ENCODE measurements at places on chromosomes 7 and 10. TPM values are rescaled to one million over a fixed set of nuclear protein-coding genes. Genes with fewer than 3 reads are reported as not detected.

The ANKMY2 gene
- total RNA-seq: 13.8 TPM

The ADCYAP1R1 gene
- 12.0 TPM for total RNA-seq

The C10orf62 gene
- total RNA-seq: not detected

The ANKRD26 gene
- total RNA-seq: 8.8 TPM

DNA sequence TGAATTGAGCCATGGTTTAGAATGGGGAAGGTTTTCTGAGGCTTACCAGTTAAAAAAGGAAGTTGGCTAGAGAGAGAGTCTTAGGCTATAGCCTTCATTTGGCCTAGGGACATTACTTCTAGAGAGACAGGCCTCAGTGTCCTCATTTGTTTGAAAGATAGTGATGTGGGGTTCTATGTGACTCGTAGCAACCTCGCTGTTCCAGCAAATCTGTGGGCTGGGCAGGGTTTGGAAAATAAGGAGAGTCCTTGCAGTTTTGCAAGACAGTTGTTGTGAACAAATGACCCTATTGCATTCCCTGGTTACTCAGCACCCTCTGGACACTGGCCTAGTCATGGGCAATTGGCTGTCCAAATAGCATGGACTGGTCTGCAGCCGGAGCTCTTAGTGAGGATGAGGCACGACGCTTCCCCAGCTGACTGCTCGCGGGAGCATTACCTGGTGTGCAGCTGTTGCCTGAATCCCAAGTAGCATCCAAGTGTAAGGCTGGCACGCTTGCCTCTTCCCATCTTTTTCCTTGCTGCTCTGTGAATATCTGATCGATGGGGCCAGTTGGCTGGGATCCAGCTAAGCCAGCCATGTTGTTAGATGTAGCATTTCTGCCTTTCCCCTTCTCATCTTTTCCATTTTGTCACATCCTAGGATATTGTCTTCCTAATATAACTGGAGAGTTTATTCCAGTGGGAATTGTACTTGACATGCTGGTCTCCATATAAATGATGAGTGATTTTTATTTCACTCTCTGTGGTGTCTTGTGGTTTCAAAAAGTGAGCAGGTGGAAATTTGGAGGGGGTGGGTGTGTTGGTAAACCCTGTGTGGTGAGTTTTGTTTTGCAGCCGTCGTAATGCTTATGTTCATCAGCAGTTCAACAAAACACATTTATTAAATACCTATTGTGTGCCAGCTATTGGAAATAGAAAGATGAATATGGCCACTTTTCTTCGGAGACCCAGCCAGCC lies 99.8 kb downstream of the SND1 start:
- H3K4me1 ChIP-seq: peaks cover 11% of the 10 kb centered on the region
- H3K27me3 ChIP-seq: no peaks in the 10 kb centered on the region
- H3K36me3 ChIP-seq: no peaks in the 10 kb centered on the region
- H3K4me3 ChIP-seq: no peak overlapping the region

DNA sequence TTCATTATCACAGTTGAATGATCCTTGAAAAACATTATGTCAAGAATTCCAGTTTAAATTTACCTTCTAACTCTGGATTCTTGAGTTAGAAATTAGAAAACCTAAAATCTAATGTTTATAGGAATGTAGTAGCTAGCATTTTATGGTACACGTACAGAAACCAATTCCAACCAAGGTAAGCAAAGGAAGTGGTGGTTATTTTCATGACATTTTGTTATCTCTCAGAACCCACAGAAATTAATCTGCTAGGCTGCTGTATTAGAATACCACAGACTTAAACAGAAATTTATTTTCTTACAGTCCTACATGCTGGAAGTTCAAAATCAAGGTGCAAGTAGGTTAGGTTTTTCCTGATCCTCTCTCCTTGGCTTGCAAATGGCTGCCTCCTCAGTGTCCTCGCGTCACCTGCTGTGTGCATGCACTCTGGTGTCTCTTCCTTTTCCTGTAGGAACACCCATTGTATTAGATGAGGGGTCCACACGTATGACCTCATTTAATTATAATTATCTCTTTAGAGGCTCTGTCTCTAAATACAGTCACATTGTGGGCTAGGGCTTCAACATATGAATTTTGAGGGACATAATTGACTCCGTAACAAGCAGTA lies 8.5 kb upstream of the CSTF2T start:
- no peak for DNase-seq
- H3K36me3 ChIP-seq: no peaks in the 10 kb centered on the region
- H3K4me1 ChIP-seq: peaks cover 6% of the 10 kb centered on the region
- H3K27me3 ChIP-seq: no peaks in the 10 kb centered on the region

- no peak overlapping the region for H3K4me3 ChIP-seq
- no peak overlapping the region for H3K27ac ChIP-seq
- H3K4me1 ChIP-seq: no peaks in the 10 kb centered on the region
Observed at GRCh38 chr10:101114646-101115045, 16.5 kb upstream of the TLX1 start.

GRCh38 chr7:41323806-41324205 lies 379.1 kb downstream of the INHBA start:
- no peaks in the 10 kb centered on the region for H3K36me3 ChIP-seq
- no peaks in the 10 kb centered on the region for H3K27me3 ChIP-seq
- no peak overlapping the region for H3K4me3 ChIP-seq

DNA sequence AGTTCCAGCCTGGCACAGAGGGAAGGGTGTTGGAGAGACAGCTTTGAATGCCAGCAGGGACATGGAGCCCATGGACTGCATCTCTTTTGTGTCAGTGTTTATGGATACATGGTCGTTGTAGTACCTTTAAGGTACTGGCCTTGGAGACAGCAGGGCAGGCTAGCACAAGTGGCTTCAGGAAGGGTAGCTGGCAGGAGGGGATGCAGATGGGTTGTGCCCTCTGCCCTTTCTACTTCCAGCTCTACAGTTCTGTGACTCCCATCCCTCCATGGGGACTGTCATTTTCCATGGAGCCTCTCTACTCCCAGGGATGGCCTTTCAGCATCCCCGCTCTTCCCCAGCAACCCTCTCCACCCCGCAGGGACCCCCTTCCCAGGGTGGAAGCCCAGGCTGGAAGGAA lies 25.1 kb downstream of the POLL start:
- peaks cover 7% of the 10 kb centered on the region for H3K4me1 ChIP-seq
- H3K27ac ChIP-seq: no peak overlapping the region
- peaks cover 3% of the 10 kb centered on the region for H3K27me3 ChIP-seq

- no peak for DNase-seq
- peak overlapping the region; percentile 82 for H3K4me3 ChIP-seq
- peak overlapping the region; percentile 91 for H3K27ac ChIP-seq
- H3K36me3 ChIP-seq: peaks cover 13% of the 10 kb centered on the region
- no peaks in the 10 kb centered on the region for H3K27me3 ChIP-seq
Observed at GRCh38 chr7:876972-877311, 588 bp downstream of the GET4 start.

DNA sequence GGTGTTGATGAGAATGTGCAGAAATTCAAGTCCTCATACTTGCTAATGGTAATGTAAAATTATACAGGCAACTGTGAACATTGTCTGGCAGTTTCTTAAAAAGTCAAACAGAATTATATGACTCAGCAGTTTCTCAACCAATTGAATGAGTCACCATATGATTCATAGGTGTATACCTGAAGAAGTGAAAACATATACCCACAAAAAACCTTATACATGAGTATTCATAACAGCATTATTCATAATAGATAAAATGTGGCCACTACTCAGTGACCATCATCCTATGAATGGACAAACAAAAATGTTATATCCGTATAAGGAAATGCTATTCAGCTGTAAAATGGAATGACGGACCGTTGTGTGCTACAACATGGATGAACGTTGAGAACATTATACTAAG lies 253.5 kb downstream of the MALRD1 start:
- no peak for DNase-seq
- H3K4me3 ChIP-seq: no peak overlapping the region
- no peaks in the 10 kb centered on the region for H3K27me3 ChIP-seq
- no peaks in the 10 kb centered on the region for H3K36me3 ChIP-seq
- H3K27ac ChIP-seq: no peak overlapping the region

- DNase-seq: peak; percentile 93
- H3K27ac ChIP-seq: peak within 1 kb of the TSS; percentile 92
- H3K4me1 ChIP-seq: peaks cover 41% of the 10 kb centered on the region
- no peaks in the 10 kb centered on the region for H3K27me3 ChIP-seq
- H3K36me3 ChIP-seq: no peaks in the 10 kb centered on the region
Observed at GRCh38 chr7:134778941-134779740, at the start of gene CALD1. Gene CALD1, plus strand, starts transcription at chr7:134779634. Its CDS starts 88,100 bp downstream, at chr7:134867734.

- H3K4me3 ChIP-seq: no peak overlapping the region
- H3K4me1 ChIP-seq: no peaks in the 10 kb centered on the region
- no peak overlapping the region for H3K27ac ChIP-seq
- no peaks in the 10 kb centered on the region for H3K27me3 ChIP-seq
- no peaks in the 10 kb centered on the region for H3K36me3 ChIP-seq
Observed at GRCh38 chr7:41573015-41573414, 129.9 kb downstream of the INHBA start.

Data from vagina (tissue), 2 donors.